Epithelial cell of prostate (primary cell): ENCODE measurements at places on chromosomes 2 and 18.
A peak's percentile ranks its signal among the peaks of the same experiment; 100 is the strongest.

GRCh38 chr2:193841384-193842150 is 1646.8 kb upstream of the TMEFF2 start:
- no peak for DNase-seq

- no peak for DNase-seq
Measured at GRCh38 chr2:220935789-220936321, 636.2 kb downstream of the EPHA4 start.

GRCh38 chr2:215828528-215829184 is 184.7 kb downstream of the MREG start:
- no peak for DNase-seq

GRCh38 chr2:205688417-205689200 is 6.3 kb downstream of the NRP2 start:
- no peak for DNase-seq

- DNase-seq: peak; percentile 24
Measured at GRCh38 chr18:10139783-10140410, 226.1 kb downstream of the VAPA start.
